Neural crest cell (in vitro differentiated cells): ENCODE measurements at places on chromosomes 13 and 19.

GRCh38 chr13:61275251-61275650, 140.4 kb downstream of the PCDH20 start:
- no peak for DNase-seq

- DNase-seq: peak; percentile 75
Measured at GRCh38 chr19:10602330-10603083, 15.4 kb upstream of the AP1M2 start.

GRCh38 chr13:48370815-48371214, 42.1 kb downstream of the LPAR6 start:
- no peak for DNase-seq

- DNase-seq: no peak
Measured at GRCh38 chr19:33203529-33203928, 9.4 kb downstream of the LRP3 start.

GRCh38 chr13:33092073-33092987, 76.1 kb downstream of the KL start:
- DNase-seq: no peak
